ENCODE measurements at places on chromosomes 3 and 15.

DNA sequence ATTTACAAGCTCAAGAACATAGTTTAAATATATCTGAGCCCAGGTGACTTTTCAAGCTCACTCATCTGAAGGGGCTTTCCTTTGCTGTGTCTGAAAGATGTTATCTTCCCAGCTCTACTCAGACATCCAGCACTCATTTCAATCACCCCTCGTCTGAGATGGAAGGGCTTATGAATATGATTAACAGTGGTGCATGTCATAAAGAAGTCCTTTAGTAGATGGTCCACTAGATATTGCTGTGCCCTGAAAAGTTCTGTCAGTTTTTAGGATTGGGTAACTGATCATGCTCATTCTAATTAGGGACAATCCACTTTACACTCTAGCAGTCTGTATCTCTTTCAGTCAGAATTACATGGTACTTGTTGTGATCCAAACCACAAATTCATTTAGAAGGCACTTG lies 28.3 kb downstream of the RETNLB start:
- DNase-seq, result no peak

DNA sequence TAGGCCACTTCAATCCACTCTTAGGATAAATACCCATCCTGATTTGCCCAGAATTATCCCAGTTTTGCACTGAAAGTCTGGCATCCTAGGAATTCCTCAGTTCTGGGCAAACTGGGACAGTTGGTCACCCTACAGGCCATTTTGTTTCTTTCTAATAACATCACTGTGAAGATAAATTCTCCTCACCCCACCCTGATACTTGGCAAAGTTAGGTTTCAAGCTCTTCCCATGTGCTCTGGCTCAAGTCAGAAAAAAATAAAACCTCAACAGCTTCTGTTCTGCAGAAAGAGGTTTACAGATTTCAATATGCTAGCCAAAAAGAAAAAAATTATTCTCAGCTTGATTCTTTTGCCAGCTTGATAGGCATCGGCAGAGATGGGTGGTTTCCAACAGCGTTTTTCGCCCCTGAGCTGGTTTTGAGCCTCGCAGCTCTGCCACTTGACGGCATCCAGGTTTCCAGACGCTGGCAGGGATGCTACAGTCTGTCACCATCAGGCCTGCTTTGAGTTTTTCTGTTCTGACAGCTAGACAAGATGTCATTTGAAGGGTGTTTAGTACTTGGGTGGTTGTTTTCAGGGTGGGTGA lies 171.4 kb downstream of the SSR3 start:
- DNase-seq, result no peak

DNA sequence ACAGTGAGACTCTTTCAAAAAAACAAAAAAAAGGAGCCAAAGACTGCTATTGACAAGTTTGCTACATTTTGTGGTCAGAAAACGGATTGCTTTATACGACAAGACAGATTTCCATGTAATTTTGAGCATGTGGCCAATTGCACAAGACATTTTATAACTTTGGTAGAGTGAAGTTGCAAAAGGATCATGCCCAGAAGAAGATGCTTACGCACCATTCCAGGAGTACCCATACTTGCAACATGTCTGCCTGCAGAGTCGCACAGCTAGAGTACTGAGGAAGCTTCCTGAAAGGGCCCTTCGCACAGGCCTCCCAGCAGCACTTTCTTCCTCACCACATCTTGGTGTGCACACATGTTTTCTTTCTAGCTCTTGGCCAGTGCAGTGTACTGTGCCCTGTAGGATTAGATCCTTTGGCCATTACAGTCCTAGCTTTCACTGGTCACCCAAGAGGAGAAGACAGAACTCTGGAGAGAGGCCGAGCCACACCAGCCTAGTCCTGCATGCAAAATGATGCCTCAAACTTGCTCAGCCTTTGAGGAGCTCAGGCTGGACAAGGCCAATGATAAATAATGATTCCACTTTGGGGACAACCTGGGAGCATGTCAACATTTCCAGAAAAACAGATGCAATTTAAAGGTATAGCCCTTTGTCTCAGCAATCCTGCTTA lies 11.7 kb downstream of the CHDH start:
- no peak for DNase-seq

GRCh38 chr15:58962662-58963565 lies 24.5 kb upstream of the RNF111 start:
- no peak for DNase-seq

DNA sequence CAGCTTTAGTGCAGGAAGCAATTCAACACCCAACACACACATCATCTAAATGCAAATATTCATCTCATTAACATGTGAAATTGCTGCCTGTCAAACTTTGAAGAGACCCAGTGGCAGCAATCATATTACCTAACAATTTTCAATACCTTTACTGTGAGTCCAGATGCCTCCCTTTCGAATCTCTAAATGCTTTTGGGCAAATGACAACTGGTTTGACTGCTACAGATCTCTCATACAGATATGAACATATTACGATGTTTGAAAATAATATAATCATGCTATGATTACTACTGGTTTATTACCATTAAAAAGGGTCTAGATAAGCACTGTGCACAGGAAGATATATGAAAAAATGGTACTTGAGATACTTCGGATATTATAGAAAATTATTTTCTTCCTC lies 137.9 kb downstream of the ADAMTS9 start:
- DNase-seq, result no peak

DNA sequence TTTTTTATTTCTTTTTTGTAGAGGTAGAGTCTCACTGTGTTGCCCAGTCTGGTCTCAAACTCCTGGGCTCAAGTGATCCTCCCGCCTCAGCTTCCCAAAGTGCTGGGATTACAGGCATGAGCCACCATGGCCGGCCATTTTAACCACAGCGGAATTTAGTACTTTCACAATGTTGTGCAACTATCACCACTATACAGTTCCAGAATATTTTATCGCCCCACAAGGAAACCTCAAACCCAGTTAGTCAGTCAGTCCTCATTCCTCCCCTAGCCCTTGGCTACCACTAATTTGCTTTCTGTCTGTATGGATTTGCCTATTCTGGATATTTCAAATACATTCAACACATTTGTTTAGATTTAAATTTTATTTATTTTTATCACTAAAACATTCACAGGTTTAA lies 15.5 kb upstream of the HOMER2 start:
- no peak for DNase-seq

DNA sequence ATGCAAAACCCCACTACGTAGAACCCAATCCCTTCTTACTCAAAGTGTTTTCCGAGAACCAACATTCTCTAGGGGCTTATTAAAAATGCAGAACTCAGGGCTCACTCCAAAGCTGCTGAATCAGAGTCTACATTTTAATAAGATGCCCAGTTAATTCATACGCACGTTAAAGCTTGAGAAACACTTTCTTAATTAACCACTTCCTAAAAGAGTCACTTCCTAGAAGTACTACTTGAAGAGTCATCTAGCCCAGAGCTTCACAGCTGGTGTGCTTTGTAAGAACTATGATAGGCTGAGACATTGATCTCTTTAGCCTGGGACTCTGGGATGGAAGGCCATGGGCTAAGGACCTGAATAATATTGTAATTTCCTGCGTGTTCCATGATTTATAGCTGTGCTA lies 9.0 kb downstream of the COL6A5 start:
- DNase-seq, result no peak

DNA sequence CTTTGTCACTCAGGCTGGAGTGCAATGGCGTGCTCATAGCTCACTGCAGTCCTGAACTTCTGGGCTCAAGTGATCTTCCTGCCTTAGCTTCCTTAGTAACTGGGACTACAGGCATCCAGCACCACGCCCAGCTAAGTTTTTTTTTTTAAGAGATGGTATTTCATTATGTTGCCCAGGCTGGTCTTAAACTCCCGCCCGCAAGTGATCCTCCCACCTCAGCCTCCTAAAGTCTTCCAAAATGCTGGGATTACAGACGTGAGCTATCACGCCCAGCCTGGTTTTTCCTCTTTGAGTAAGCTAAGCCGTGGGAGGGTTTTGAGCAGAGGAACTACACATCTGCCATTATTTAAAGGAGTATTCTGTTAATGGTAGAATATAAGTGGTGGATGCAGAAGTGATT lies 7.4 kb upstream of the LRRFIP2 start:
- no peak for DNase-seq

GRCh38 chr15:64640146-64640871 lies 135.1 kb downstream of the RBPMS2 start:
- DNase-seq, result no peak

GRCh38 chr15:98853617-98854420 lies 153.8 kb downstream of the PGPEP1L start:
- no peak for DNase-seq

GRCh38 chr3:68958932-68959331 lies 26.6 kb upstream of the TAFA4 start:
- DNase-seq, result no peak

GRCh38 chr3:131899021-131899420 lies 135.8 kb downstream of the CPNE4 start:
- no peak for DNase-seq

DNA sequence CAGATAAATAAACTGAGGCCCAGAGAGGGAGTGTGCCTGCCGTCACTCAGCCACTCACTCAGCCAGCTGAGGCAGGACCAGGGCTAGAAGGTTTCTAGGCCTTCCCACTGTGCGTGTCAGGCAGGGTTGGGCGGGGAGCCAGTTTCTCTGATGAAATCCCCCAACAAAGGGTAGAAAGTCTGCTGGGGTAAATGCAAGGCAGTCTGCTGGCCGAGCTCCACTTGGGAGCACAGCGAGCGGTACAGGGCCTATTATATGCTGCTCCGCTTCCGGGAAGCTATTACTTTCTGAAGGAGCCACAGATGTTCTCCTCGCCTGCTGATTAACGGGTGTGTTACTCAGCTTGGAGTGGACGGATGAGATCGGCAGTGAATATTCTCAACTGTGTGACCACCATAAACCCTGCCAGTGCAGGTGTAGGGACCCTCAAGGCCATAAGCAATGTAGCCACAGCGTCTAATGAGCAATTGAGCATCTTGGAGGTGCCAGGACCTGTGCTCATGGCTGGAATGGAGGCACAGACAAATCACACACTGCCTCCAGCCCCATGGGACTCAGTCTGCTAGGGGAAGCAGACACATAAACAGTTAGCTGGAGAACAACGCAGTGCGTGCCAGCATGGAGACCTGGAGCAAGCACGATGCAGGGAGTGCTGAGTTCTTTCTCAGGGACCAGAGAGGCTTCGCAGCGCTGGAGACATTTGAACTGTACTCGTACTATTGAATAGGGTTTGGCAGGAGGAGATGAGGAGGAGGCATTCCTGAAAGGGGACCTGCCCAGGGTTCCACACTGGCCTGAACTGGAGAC lies 42.1 kb downstream of the CORO2B start:
- DNase-seq, result peak; percentile 93

GRCh38 chr3:113234028-113234427 lies 22.7 kb downstream of the BOC start:
- DNase-seq, result no peak

- no peak for DNase-seq
These were observed 180.6 kb downstream of the EPHA3 start for GRCh38 chr3:89287902-89288508.

DNA sequence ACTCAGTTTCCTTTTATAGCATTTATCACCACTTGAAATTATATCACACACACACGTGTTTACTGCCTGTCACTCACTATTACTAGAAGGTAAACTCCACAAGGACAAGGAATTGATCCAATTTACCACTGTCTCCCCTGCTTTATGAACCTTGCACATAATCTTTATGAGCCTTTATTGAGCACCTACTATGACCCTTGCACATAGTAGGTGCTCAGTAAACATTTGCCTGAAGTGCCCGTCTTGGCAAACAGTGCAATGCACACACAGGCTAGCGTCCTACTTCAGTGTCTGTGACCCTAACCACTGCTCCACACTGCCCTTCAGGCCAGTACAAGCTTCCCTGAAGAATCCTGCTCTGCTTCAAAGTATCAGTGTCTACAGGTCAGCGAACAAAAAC lies 237.7 kb upstream of the TMC3 start:
- DNase-seq, result no peak

DNA sequence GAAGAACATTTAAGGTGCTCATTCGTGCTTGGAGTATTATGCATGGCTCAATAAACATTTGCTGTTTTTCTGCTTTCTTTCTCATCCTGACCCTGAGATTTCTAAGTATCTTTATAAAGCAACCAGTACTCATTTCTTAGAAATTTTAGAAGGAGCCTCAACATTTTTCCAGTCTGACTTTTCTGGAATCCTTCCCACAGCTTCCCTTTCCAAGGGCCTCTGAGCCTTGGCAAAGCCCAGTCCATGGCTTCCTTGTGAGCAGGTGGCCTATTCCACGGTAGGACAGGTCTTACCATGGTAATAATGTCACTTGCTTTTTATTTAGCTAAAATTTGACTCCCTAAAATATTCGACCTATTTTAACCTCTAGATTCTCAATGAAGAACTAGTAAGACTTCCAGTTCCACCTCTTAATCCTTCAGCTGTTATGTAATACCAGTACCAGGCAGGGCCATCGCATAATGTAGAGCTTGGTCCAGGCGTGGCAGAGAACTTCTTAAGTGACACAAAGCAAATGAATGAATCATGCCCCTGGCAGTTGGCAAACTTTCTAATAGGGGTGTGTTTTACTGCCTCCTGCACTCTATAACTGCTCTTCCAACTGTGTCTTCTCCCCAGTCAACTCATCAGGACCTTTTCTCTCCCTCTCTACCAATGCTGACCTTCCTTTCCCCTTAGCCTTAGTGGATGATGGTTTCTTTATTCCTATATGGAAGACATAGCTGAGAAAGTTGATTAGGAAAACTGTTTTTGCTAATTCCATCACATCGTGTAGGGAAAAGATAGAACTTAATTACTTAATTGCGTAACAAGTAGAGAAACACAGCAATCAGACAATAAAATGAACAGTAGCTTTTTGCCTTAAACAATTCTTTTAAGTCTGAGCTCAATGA lies 894 bp upstream of the TM4SF4 start:
- DNase-seq, result no peak

DNA sequence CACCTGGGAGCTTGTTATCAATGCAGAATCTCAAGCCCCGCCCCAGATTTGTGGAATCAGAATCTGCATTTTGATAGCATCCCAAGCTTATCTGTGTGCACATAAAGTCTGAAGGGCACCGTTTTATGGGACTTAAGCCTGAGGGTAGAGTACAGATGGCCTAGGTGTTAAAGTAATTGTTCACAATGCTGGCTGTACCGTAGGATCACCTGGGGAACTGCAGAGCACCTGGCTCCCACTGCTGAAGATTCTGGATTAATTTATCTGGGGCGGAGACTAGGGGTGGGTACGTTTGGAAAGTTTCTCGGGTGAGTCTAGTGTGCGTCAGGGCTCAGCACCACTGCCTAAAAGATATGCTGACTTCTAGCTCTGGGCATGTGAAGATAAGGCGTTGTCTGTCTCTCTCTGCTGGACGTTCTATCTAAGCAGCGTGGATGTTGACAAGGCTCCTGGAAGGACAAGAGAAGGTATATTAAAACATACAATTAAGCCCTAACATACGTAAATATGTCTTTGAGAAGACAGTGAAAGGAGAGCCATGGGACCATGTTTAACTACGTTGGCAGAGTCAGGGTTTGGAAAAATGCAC lies 63.2 kb upstream of the RASGRP1 start:
- DNase-seq, result no peak

GRCh38 chr3:52123106-52123725 lies 31.0 kb downstream of the POC1A start:
- peak; percentile 71 for DNase-seq

GRCh38 chr15:31049111-31049510 lies 52.4 kb downstream of the TRPM1 start:
- DNase-seq, result no peak
